CD4-positive, alpha-beta T cell (primary cell): ENCODE measurements at places on chromosomes 6 and 20.

DNA sequence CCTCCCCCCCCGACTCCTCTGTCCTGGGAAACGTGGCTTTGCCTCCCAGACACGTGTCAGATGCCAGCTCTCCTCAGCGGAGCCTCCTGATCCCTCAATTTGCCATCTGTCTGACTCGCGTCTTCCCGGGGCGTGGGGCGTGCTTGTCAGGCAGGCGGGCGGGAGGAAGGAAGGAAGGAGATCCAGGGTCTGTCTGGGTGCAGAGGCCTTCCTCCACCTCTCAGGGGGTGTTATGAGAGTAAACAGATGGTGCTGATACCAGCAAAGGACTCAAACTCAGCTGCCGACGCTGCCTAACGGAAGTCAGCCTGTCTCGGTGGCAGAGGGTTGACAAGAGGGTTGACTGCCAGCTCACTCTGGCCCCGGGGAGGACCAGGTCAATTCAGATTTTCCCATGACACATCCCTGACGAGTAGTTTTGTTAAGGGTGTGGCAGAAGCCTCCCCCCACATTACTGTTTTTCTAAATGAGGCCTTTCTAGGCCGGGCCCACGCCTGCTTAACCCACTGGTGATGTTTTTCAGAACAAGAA lies 17.0 kb downstream of the UQCC2 start:
- DNase-seq = peak; percentile 66

DNA sequence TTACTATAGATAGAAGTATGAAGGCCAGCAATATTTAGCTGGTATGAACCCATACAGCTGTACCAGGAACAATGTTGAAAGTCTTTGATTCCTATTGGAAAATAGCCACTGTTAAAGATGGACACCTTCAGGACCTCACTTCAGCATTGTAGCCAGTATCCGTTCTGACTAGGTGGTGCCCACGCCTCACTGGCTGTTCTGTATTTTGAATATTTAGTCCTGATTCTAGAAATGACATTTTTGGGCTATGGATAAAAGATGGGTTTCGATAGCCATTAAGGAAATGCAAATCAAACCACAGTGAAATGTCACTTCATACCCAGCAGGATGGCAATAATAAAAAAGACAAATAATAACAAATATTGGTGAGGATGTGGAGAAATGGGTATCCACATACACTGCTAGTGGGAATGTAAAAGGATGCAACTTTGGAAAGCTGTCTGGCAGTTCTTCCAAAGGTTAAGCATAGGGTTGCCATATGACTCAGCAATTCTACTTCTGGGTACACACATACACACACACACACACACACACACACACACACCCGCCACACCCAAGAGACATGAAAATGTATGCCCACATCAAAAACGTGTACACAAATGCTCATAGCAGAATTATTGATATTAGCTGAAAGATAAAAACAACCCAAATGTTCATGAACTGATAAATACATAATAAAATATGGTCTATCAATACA lies 56.8 kb downstream of the UTRN start:
- no peak for DNase-seq

DNA sequence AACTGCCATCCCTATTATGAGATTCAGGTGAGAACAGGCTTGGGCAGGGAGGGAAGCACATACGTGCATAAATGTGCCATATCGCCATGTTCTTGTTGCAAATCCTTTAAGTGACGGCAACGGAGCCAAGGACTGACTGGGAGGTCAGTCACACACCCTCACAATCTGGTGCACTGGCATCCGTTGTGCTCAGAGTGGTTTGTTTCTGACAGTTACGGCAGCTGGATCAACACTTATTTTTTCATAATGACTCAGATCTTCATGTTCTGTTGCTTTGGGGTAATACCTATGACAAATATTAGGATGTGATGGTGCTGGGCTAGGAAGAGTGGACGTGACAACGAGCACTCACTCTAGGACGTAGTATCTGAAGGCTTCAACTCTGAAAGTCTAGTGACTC lies 56.2 kb upstream of the PREP start:
- peak; percentile 69 for DNase-seq

GRCh38 chr6:6646384-6646783 lies 57.9 kb downstream of the LY86 start:
- DNase-seq = no peak

- DNase-seq = no peak
Measured at GRCh38 chr20:8155229-8155628, 23.2 kb downstream of the PLCB1 start.

DNA sequence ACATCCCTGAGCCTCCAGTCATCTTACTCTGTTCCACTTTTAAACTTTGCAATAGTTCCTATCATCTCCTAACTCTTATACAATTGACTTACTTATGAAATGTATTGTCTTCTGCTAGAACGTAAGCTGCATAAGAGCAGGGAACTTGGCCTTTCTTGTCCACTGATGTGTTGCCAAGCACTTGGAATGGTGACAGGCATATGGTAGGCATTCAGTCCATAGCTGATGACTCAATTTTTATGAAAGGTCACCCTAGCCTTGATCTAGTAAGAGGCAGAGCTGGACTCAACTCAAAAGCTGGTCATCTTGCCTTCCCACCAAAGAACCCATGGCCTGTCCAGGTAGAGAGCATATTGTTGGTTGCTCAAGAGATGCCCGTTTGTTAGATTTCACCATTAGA lies 82.4 kb upstream of the FAM184A start:
- no peak for DNase-seq

GRCh38 chr20:23358923-23359593 lies 2.9 kb upstream of the GZF1 start:
- DNase-seq = no peak

GRCh38 chr20:8357703-8358102 lies 225.6 kb downstream of the PLCB1 start:
- DNase-seq = no peak

GRCh38 chr20:7291946-7292345 lies 524.5 kb downstream of the BMP2 start:
- DNase-seq = no peak

DNA sequence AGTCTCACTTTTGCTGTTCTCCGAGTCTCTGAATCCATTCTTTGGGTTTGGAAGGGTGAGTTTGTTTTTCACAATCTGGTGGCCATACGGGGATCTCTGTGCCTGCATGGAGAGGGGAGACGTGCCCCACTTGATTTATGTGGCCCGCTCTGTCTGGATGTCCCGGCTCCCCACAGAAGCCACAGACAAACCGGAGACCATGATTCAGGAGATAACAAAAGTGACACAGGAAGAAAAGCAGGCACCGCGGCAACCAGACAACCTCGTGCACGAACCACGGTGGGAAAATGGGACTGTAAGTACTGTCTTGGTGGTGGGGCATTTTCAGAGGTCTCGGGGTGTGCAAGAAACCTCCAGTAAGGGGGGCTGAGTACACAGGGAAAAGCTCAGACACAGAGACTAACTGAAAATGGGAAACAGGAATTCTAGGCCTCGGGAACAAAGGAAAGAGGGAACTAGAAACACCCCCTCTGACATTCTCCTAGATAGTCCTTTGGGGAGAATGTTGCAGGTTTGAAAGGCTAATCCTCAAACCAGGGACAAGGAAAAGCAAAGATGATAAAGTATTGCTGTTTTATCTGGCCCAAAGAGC lies 22.1 kb upstream of the ZNF318 start:
- peak; percentile 22 for DNase-seq

- DNase-seq = no peak
Measured at GRCh38 chr20:54555150-54555549, 79.8 kb downstream of the DOK5 start.

GRCh38 chr20:2558581-2559278 lies 22.4 kb downstream of the TMC2 start:
- DNase-seq = no peak

DNA sequence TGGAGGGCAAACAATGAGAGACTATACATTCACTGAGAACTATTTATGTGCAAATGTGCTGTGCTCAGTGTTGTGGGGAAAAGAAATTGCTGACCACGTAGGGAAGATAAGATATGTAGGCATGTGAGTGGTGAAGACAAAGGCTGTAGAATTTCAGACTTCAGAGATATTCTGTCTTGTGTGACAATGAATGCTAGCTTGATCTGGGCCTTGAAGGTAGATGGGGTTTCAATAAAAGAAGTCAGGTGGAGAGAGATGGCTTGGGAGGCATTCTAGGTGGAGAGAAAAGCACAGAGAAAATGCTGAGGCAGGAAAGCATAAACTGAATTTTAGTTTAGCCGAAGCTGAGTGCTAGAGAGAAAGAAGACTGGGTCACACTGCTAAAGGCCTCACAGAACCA lies 56.8 kb upstream of the EEF1A1 start:
- no peak for DNase-seq

GRCh38 chr6:119205911-119206618 lies 127.6 kb upstream of the FAM184A start:
- no peak for DNase-seq

DNA sequence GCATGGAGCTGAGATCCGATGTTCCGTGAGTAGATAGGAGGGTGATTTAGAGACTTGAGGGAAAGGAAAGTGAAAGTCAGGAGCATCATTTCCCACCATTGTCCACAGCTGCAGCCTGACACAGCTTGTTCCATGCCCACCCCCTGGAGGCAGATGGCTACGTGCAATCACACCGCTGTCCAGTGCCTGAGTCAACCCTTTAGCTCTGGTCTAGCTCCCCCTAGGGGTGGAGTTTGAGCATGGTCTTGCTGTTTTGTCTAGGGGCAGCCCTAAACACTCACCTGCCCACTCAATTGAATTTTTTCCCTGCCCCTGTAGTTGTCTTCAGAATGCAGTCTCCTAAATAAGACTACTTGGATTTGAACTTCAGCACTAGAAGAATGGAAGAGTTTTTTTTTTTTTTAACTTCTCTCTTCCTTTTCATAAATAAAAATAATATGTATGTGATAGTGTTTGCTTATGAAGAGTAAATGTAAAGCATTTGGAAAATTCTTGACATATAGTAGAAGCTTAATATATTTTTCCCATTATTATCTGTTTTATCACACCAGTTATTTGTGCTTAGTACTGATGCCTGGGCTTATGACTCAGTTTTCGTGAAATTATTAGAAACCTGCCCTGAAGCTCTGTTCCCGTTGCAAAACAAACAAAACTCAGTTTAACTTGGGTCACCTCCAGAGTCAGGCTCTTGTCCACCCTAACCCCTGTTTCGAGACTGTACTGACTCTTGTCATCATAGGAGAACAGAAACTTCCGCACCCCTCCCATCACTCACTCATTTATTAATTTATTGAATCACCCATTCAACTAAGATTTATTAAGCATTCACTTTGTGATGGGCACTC lies 814.8 kb downstream of the MAFB start:
- no peak for DNase-seq

- no peak for DNase-seq
Measured at GRCh38 chr6:14059791-14060436, 57.7 kb upstream of the CD83 start.

GRCh38 chr6:122861594-122861993 lies 72.5 kb downstream of the SMPDL3A start:
- no peak for DNase-seq

DNA sequence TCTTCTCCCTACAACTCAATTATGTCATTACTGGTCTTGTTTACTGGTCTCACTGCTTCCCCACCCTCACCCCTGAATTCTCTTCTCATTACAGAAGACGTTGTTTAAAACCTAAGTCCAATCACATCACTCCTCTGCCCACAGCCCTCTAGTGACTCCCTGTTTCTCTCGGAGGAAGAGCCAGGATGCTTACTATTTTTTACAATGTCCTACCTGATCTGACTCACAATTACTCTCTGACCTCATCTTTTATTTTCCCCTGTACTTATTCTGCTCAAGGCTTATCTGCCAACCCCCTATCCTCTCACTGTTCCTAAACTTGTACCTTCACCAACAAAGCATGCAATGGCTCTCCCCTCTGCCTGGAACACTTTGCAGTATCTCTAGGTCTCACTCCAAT lies 400.4 kb upstream of the PTCHD4 start:
- DNase-seq = no peak

- no peak for DNase-seq
Measured at GRCh38 chr6:160124007-160124406, 2.4 kb downstream of the SLC22A1 start.

DNA sequence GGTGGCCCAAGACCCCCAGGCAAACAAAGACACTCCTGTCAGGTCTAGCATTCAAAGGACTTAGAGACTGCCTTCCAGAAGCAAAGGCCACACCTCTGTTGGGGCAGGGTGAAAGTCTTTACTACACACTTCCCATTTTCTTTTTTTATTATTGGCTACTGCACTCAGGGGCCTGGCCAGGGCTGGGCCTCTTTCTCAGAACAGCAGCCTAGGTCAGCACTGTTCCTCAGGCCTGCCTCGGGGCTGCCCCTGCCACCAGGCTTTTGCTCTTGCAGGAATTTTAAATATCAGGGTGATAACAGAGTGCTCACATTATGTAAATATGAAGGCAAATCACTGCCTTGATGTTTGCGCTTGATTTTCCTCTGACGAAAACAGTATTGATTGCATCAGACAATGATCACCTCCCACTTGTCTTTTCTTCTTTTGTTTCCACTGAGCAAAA lies 18.5 kb downstream of the GSTA4 start:
- no peak for DNase-seq

DNA sequence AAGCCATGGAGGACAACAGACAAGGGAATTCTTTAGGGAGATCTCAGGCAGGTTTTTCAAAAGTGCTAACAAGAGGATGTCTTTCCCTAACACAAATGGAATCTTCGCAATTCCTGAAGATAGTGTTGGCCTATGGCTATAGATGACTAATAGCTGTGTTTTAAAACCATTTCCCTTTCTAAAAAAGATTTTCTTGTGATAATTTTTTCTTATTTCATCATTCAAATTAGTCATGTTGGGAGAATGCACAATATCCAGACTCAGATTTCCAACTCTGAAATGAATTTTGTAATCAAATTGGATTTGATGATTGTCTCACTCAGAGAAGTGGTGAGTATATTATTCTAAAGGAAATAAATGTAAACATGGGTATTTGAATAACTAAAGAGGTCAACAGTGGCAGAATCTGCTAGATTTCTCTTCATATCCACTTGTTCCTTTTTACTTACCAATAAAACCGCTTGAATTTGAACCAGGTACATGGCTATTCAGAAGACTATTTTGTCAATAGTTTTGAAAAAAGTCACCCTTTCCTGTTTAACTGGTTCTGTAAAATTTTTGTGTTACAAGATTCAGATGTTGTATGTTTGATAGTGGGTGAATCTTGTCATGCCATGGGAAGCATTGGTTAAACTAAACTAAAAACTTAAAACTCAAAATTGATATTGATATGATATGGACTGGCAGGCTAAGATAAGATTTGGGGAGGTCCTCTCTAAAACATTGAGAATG lies 1223.7 kb upstream of the EYS start:
- DNase-seq = no peak

- DNase-seq = peak; percentile 17
Measured at GRCh38 chr20:48722737-48723191, 105.0 kb downstream of the PREX1 start.

GRCh38 chr6:7159790-7160525 lies 52.2 kb downstream of the RREB1 start:
- no peak for DNase-seq

DNA sequence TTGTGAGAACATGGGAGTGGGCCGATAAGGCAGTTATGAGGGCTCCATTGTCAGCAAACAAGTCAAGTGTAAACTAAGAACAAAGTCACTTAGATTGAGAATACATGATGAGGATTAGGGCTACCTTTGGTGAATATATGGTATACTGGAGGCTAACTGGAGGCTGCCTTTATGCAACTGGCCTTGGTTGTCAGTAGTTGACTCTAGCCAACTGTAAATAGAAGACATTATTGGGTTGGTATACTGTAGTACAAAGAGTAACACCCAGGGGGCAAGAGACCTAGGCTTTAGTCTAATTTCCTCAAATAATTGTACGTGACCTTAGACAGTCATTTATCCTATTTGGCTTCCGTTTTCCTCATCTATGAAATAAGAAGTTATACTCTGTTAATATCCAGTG lies 235.2 kb downstream of the ARID1B start:
- DNase-seq = no peak
